ENCODE measurements at places on chromosomes 3 and 15.

GRCh38 chr3:192848371-192849233, 69.1 kb downstream of the MB21D2 start:
- no peak for DNase-seq

- no peak for DNase-seq
Observed at GRCh38 chr3:83514130-83514914, 1444.5 kb upstream of the CADM2 start.

DNA sequence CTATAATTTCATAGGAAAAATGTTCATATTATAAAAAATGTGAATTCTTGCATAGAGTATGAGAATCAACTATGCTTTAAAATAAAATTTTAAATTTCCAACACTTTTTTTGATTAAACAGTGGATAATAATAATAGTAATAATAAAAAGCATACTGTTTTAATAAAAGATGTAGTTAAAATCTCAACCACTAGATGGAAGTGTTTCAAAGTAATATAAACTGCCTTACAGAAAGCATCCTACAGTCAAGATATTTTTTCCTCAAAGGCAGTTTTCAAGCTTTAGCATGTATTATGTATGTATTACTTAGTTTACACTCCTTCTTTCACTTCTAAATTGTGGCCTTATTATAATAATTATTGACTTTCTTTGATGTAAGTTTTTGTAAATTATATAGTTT, 217.5 kb downstream of the CHL1 start:
- DNase-seq, result peak; percentile 7

DNA sequence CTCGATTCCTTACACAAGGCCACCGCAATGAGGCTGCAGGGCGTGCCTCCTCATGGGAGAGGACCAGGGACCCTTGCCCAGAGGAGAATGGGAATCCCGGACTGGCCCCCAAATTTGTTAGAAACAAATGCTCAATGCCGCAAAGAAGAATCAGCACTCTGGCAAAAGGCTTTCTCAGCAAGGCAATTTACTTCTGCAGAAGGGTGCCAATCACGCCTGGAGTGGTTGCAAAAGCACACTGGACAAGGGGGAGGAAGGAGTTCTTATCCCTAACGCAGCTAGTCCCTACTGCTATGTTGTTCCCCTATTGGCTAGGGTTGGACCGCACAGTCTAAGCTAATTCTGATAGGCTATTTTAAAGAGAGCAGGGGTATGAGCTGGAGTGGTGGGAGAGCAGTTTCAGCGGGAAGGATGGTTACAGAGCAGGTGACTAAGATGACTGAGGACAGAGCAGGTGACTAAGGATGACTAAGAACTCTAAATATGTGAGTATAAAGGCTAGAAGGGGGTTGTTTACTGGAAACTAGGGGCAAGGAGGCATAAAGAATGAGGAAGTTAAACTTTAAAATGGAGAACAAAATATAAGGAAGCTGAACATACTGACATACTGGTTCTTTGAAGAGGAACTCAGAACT, 48.5 kb downstream of the KATNBL1 start:
- no peak for DNase-seq

GRCh38 chr3:126419151-126419703, 24.5 kb downstream of the CFAP100 start:
- no peak for DNase-seq

DNA sequence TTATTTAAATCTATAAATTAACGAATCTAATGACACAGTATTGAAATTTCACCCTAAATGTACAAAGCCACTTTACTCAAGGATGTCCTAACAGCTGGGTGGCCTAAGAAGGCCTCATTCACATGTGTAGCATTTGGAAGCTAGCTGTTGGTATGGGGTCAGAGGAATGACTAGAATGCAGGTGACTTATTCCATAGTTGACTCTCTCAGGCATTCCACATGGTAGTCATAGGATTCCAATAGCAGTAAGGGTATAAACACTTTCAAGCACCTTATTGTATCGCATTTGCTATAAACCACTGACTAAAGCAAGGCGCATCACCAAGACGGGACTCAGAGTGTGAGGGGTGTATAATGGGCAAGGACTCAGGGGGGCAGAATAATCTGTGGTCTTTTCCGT, 294.8 kb upstream of the EPHA3 start:
- DNase-seq, result no peak

GRCh38 chr15:41917767-41918430, 24.0 kb upstream of the SPTBN5 start:
- no peak for DNase-seq

- no peak for DNase-seq
Observed at GRCh38 chr15:63487076-63487757, 17.2 kb upstream of the USP3 start.

DNA sequence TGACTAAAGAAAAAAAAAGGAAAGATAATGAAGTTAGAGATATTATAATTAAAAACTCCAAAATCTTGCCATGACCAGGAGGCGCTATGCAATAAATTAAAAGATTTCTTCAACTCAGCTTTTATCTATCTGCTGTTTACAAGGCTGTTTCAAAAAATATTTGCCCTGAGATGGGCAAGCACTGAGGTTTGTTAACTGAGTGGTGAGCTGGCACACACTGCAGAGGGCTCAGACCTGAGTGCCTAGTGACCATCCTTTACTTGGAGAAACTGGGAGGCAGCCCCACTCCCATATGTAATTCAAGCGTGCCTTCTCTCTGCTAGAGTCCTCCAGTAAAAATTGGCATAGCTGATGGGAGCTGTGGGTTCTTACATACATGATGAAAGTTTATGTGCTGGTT, 198.7 kb upstream of the TBC1D5 start:
- DNase-seq, result no peak

- DNase-seq, result no peak
Observed at GRCh38 chr3:48233542-48233941, 7.4 kb upstream of the ZNF589 start.

GRCh38 chr3:32018757-32019564, 37.4 kb downstream of the ZNF860 start:
- DNase-seq, result peak; percentile 42

- peak; percentile 38 for DNase-seq
Observed at GRCh38 chr15:62066663-62067447, at the start of gene C2CD4A. TSS of gene C2CD4A (plus strand) at chr15:62066977. CDS start at chr15:62067614, 637 bp downstream.

- DNase-seq, result peak; percentile 70
Observed at GRCh38 chr15:38069511-38070011, 135.1 kb downstream of the TMCO5A start.

- DNase-seq, result no peak
Observed at GRCh38 chr3:49869525-49870126, at the start of gene CAMKV. TSS of gene CAMKV (minus strand) at chr3:49869906. CDS start at chr3:49862388, 7,518 bp downstream.

- no peak for DNase-seq
Observed at GRCh38 chr15:48833526-48834239, 22.8 kb upstream of the CEP152 start.

DNA sequence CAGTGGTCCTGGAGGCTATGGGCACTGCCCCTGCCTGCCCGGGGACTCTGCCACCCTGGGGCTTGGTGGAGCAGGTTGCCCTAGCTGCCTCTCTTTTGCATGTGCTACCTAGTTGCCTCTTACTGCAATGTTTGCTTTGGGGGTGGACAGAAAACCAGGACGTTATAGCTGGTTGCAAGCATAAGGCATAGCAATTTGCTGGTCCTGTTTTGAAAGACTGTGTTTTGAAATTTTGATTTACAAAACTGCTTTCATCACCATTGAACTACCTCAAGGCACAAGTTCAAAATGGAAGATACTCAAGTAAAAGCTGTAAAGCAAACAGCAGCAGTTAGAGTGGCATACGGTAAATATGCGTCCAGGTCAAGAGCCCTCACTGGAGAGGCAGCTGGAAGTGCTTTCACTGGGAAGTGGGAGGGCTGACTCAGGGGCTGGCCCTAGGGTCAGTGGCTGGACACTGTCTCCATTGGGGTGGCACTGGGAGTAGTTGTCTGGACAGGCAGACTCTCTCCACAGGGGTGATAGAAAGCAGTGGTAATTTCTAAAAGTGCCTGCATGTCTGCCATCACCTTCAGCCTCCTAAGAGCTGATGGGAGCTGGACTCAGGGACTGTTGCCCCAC, 138.1 kb downstream of the CHDH start:
- DNase-seq, result no peak

DNA sequence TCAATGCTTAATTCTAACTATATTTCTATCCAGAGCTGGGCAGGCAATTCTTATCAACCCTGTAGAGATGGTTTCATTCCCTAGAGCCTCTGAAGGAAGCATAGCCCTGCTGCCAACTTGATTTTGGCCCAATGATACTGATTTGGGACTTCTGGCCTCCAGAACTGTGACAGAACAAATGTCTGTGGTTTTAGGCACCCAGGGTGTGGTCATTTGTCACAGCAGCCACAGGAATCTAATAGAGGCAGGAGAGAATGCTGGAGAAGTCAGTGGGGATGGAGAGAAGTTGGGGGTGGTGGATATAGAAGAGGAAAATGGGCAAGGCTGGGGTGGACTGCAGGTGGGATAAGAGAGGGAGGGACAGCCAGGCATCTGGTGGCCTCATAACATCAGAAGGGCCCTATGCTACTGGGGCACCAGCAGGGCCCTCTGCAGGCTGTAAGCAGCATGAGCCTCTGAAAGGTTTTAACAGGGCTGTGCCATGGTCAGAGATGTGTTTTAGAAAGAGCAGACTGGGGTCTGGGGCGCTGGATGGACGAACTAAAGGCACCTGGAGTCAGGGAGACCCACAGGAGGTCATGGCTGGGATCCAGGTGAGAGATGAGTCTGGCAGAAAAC, 19.8 kb downstream of the MRPS11 start:
- DNase-seq, result no peak

GRCh38 chr3:119302697-119303551, 8.7 kb downstream of the ARHGAP31 start:
- no peak for DNase-seq

DNA sequence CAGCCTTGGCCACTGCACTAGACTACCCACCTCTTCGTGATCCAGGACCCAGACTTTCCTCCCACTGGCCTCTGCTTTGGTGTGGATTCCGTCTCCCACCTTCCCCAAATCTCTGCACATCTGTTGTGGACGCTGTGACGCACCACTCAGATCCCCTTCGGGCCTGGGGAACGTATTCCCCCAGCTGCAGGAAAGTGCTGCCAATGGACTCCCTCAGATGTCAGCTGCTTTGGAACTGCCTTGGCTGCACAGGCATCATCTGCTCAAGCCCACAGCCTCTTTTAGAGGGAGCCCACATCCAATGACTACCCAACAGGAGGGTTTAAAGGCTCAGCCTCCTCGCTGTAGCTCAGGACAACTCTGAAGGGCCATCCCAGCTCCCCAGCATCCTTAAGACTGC, 134.2 kb upstream of the RAD18 start:
- peak; percentile 63 for DNase-seq

DNA sequence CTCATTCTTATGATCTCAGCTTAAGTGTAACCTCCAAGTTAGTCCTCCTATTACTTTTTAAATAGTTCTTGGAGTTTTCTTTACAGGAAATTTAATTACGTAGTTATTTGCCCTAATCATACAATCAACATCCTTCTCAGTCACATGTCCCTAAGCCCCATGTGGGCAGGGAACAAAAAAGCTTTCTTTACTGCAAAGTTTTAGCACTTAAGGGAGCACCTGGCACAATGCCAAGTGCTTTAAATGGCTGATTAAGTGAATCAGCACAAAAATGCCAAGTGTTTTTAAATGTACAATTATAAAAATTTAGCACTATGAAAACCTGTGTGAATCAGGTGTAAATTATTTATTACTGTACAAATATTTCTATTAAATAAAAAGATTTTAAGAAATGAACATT, 445.3 kb downstream of the C3orf38 start:
- no peak for DNase-seq

DNA sequence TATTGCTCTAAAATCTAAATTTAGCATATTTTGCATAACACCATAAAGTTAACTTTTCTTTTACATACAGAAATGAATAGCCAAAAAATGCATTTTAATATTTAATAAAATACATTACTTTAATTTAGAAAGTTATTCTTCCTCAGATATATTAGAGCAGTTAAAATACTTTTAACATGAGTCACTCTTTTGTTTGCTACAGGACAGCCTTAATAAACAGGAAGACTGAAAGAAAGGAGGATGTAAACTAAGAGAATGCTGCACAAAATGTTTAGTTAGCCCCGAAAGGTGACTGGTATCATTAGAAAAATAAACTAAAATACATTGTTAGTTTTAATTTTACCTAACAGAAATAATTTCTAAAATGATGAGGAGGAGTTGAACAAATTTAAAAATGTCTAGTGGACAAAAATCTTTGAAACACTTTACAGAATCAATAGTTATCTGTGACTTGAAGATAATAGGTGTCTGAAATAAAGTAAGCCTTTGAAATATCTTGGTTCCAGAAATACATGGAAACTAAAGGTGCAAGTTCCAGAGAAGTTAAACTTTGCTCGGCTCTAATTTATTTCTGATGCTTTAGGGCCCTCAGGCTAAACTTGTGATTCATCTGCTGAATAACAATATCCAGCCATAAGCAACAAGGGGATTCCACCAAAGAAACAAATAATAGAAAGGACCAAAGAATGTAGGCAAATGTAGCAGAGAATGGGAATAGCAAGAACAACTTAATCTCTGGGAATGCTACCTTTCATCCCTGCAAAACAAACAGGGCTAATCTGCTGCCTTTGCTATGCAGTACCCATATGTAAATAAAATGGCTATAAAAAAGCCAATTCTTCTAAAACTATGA, 138.3 kb upstream of the UBP1 start:
- no peak for DNase-seq

DNA sequence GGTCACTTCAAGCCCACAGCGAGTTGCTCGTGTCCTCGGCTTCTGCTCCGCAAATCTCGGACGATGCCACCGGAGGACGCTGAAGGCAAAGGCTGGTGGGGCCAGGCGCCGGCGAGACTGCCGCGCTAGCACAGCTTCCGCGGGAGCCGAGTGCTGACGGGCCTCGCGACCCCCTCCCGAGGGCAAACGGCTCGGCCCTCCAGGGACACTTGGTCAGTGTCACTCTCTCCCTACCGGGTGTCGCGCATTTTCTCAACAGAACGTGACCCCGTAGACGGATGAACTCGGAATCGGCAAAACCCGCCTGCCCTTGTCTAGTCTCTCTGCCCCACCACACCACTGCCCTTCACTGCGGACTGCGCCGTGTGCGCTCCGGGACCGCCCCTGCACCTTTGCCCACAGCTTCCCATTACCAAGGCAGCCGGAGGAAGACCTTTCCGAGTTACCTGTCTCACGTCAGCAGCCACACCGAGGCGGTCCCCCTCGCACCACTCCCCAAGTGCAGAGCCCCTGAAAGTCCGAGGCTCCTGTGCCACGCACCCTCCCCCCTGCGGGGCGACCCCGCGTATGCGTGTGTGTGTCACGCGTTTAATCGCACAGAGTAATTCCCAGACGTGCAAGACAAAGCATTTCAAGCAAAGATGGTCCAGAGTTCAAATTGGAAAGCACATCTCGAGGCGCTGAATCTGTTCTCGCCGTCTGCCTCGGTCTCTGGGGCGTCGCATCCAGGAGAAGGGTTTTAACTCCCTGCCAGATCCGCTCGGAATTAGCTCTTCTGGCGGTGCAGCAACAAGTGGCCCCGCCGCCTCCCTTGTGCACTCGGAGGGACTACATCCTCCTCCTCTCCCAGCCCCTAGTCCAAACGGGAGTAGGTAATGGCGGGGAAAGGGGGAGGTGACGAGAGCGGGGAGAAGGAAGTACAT, 245.0 kb upstream of the TOPAZ1 start:
- DNase-seq, result no peak

- no peak for DNase-seq
Observed at GRCh38 chr3:196344663-196345062, 6.5 kb upstream of the TM4SF19 start.

Measured in muscle of back (tissue), 13 donors.